ENCODE measurements at places on chromosomes 5 and 9.

DNA sequence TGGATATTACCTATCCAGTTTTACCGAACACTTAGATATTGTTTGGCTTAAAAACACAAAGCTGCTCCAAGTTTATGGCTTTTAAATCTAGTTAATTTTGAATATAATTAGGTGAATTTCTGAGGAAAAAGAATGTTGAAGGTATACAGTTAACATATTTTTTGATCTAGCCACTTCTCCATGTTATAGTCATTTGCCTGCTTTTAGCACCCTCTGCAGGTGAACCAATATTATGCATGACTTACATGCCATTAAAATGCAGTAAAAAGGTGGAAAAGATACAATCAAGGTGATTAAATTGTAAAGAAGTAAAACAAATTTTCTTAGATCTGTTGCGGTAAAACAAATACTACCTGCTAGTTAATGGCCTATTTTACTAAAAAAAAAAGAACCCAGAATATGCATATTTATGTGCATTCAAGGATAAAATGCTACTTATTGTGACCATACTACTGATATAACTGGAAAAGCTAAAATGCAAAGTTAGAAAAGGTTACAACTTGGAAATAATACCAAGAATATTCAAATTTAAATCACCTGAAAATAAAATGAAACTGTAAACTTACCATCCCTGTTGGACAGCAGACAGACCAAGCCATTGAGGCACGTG lies 132.1 kb downstream of the AP3B1 start:
- no peak for DNase-seq

DNA sequence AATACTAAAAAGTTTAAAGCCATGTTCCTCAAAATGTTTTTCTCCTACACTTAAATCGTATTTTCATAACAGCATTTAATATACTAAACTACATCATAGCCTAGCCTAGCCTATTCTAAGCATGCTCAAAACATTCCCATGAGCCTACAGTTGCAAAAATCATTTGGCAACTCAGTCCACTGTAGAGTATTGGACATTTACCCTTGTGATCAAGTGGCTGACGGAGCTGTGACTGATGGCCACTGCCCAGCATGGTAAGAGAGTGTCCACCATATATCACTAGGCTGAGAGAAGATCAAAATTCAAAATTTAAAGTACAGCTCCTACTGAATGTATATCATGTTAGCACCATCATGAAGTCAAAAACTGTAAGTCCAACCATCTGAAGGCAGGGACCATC lies 30.9 kb downstream of the SEMA5A start:
- no peak for DNase-seq

- DNase-seq: no peak
These were observed 32.4 kb downstream of the LHX3 start for GRCh38 chr9:136172412-136173079.

DNA sequence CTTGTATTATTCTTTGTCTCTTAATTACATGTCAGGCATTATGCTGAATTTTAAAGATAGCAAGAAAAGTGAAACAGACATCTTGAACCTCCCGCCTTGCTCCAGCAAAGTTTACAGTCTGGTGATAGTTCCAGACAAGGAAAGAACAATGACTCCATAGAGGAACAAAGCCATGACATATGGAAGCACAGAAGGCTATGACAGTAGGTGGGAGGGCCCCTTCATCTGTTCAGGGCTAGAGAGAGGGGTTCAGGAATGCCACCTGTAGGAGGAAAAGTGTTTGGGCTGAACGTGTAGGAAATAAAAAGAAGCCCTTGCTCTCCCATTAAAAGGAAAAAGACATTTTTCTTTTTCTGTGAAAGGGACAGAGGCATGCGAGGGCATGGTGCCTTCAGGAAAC lies 315.6 kb downstream of the TRIM32 start:
- DNase-seq: no peak

- peak; percentile 48 for DNase-seq
These were observed 58.0 kb downstream of the SLC22A5 start for GRCh38 chr5:132427281-132428146.

DNA sequence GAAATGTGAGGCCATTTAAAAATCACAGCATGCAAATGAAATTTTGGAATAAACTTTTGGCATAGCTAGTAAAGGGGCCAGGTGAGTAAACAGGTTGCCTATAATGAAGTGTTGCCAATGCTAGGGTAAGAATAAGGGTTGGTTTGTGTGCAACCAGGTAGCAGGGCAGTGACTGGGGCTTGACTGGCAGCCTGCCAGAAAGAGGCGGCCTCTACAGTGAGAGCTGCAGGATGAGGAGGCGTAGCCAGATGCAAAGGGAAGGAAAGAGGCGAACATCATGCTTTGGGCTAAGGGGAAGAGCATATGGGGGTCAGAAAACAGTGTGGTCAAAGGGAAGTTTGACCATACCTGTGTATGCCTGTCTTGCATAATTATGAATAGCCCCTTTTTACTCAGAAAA lies 70.6 kb downstream of the MAST4 start:
- DNase-seq: no peak

- DNase-seq: no peak
These were observed 89.3 kb upstream of the DMRT1 start for GRCh38 chr9:752201-752600.

- DNase-seq: no peak
These were observed 298.8 kb downstream of the ASTN2 start for GRCh38 chr9:117116084-117116483.

GRCh38 chr5:106171708-106172107 lies 1499.0 kb downstream of the EFNA5 start:
- no peak for DNase-seq

DNA sequence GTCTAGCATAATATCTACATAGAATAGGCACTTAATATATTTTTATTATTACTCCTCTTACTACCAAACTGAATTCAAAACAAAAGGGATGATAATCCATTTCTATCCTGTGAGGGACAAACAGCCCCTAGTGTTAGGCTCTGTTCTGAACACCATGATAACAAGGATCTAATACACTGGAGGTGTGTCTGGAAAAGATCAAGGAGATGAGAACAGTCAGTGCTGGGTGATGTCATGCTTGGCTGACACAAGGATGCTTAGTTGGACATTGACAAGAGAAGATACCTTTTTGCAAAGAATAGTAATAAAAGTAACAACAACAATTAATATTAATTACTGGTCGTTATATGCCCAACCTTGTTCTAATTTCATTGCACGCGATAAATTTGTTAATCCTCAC lies 458.7 kb downstream of the EBF1 start:
- DNase-seq: no peak
